Foreskin keratinocyte (primary cell): ENCODE measurements at places on chromosomes 5 and 9.

- DNase-seq = no peak
Measured at GRCh38 chr9:117454711-117455110, 39.9 kb upstream of the ASTN2 start.

GRCh38 chr5:179266291-179267070 lies 78.8 kb downstream of the ADAMTS2 start:
- DNase-seq = no peak

DNA sequence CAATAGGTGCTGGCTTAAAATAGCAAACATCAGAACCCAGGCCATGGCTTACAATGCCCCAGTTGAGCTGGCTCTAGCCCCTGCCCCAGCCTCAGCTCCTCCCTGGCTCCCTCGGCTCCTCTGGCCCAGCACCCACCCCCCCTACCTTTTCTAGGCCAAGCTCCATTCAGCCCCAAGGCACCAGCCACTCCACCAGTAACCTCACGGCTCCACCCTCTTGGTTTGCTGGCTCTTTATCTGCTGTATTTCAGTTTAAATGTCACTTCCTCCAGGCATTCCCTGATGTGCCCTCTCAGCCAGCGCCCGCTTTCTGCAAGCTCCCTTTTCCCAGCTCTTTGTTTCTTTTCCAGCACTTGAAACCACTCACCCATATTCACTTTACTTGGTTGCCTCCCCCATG lies 10.6 kb downstream of the C1QTNF2 start:
- no peak for DNase-seq

- DNase-seq = no peak
Measured at GRCh38 chr5:58860680-58861079, 277.8 kb downstream of the RAB3C start.

- no peak for DNase-seq
Measured at GRCh38 chr5:170536525-170536924, 32.7 kb downstream of the KCNIP1 start.
